ENCODE measurements at places on chromosomes 12 and 14.

DNA sequence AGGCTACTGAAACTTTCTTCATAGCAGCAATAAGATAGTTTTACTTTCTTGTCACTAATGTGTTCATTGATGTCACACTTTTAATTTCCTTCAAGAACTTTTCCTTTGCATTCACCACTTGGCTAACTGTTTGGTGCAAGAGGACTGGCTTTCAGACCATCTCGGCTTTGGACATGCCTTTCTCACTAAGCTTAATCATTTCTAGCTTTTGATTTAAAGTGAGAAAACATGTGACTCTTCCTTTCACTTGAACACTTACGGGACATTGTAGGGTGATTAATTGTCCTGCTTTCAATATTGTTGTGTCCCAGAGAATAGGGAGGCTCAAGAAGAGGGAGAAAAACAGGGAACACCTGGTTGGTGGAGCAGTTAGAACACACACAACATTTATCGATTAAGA is 41.9 kb downstream of the IFNG start:
- DNase-seq = no peak

DNA sequence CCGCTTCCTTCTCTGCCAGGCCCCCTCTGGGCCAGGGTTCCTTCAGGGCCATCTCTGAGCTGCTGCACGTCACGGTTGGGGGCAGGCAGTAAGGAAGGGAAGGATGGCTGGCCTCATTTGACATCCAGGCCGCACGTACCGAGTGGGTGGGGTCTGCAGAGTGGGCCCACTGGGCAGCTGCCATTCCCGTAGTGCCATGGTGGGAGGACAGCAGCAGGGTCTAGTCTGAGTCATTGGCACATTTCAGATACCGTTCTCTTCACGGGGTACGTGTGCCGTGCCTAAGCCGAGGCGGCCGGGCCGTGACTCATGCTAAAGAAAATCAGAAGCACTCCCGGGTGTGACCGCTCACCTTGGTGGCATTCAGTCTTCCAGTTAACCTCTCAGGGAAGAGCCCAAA is 43.9 kb downstream of the IL31 start:
- no peak for DNase-seq

DNA sequence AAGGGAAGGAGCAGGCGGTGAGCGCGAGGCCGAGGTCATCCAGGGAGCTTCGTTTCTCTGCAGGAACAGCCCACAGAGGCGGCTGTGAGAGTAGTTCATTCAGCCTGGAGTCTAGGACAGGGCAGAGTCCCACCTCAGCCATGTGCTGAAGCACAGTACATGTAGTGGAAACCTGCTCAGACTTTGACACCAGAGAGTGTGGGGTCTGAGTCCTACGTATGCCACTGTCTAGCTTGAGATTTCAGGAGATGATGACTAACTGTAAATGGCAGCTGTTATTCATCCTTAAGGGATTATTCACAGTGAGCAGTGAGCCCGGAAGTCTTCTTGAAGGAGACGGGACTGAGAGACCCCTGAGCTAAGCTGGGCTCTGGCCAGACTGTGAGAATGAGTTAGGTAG is 938 bp upstream of the SLC6A13 start:
- no peak for DNase-seq

DNA sequence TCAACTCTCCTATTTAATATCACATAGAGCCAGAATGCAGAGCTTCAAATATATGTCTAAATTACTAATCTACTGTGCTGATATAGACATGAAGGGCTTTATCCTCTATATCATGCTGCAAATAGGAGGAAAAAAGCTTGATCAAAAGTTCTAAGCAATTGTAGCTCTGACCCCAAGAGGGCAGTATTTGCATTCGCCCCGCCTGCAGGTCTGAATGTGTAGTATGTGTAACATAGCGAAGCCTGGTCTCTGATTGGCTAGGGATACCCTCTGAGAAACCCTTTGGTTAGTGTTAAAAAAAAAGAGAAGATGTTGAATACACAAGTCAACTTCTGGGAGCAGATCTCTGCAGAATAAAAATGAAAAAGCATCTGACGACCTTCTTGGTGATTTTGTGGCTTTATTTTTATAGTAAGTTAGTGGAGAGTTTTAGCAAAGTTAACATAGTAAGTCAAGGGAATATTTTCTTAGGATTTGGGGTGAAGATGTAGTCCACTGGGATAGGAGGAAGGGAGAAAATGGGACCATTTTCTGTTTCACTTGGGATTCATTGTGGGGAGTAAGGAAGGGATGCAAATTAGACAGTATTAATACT is 151.6 kb upstream of the OR4E1 start:
- DNase-seq = no peak

DNA sequence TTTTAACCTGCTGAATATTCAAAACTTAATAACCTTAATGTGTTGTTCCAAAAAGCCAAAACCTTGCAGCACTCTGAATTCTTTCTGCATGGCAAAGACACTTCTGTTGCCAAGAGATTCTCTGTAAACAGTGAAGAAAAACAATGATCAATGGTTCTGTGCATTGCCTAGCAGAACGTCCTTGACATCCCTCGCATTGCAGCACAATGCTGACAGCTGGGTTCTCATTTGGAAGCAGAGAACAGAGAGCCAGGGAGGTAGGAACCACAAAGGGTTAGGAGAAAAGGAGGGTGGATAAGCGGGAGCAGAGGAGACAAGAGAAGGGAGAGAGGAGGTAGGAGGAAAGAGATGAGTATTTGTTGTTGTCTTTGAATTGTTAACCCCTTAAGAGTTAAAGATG is 501.1 kb downstream of the NAV3 start:
- no peak for DNase-seq

DNA sequence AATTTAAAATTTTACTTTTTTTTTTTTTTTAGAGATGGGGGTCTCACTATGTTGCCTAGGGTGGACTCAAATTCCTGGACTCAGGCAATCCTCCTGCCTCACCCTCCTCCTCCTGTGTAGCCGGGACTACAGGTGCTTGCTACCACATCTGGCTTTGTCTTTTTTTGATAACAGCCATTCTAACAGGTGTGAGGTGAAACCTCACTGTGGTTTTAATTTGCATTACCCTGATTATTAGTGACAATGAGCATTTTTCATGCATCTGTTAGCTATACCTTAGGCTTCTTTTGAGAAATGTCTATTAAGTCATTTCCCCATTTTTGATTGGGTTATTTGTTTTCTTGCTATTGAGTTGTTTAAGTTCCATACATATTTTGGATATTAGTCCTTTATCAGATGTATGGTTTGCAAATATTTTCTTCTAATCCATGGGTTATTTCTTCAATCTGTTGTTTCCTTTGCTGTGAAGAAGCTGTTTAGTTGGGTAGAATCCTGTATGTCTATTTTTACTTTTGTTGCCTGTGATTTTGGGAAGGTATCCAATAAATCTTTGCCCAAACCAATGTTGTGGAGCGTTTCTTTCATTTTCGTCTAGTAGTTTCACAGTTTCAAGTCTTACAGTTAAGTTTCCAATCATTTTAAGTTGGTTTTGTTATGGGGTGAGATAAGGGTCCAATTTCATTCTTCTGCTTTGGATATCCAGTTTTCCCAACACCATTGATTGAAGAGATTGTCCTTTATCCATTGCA is 86.1 kb downstream of the MYF5 start:
- no peak for DNase-seq

GRCh38 chr12:17528394-17528793 is 561.6 kb downstream of the RERGL start:
- no peak for DNase-seq

DNA sequence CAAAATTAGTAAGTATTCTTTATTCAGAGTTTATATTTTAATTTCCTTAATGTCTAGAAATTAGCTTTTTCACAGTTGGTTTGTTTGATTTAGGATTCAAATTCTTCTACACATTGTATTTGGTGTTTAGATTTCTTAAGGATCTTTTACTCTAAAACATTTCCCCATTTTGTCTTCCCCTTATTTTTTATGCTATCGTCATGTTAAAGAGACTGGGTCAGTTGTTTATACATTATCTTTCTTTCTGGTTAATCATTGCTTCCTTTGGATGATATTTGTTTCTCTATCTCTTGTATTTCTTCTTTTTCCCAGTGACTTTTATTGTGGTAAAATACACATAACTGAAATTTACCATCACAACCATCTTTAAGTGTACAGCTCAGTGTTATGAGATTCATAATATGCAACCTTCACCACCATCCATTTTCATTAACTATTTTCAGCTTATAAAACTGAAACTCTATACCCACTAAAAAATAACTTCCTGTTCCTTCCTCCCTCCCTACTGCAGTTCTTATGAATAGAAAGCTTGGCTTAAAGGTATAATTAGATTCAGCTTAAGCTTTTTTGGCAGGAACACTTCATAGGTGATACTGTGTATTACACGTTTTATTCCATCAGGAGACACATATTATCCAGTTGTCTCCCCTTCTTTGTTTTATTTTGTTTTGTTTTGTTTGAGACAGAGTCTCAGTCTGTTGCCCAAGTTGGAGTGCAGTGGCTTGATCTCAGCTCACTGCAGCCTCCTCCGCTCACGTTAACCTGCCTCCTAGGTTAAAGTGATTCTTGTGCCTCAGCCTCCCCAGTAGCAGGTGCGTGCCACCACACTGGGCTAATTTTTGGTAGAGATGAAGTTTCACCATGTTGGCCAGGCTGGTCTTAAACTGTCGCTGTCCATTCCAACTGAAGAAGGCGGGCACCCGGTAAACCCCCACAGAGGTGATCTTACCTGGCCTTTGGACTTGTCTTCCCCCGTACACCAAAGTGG is 45.0 kb downstream of the NOPCHAP1 start:
- DNase-seq = no peak

DNA sequence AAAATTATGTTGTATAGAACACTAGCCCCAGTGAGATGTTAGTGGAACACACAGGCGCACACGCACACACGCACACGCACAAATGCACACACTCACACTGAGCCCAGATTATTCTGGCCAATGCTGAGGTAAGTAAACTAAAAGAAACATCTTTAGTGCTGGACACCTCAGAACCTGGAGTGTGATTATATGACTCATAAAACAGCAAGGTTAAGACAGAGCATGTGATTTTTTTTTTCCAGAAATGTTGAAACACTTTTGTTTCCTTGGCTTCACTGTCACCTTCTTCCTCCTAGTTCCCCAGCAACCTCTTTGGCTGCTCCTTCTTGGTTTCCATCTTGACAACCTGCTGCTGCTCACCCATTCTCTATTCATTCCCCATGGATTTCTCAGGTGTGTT is 141.0 kb upstream of the ALG10B start:
- no peak for DNase-seq

DNA sequence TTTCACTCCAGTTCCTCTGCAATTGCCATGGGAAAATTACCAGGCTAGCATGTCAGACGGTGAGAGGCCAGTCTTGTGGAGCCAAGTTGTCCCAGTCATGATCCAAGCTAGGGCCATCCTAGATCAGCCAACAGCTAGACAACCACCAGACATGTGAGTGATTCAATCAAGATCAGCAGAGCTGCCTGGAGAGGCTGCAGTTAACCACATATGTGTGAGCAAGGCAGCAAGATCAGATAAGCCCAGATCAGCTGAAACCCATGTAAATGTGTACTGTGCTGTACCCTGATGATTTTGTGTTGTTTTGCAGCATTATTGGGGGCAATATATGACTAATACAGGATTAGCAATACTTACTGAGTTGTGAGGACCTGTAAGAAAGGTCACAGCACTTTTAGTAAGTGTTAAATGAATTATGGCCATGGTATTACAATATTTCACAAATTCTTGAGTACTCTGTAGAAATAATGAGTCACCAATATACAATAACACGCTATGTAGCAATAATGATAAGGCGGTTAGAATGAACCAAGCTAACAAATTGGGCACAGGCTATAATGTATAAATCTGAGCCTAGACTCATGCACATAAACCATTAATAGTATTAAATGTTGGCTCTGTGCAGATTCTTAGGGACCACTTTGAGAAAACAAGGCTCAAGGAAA is 91.4 kb downstream of the SUDS3 start:
- DNase-seq = no peak

GRCh38 chr12:2136901-2137300 is 84.1 kb downstream of the CACNA1C start:
- no peak for DNase-seq

GRCh38 chr12:115129727-115130126 is 445.8 kb upstream of the TBX3 start:
- DNase-seq = no peak

DNA sequence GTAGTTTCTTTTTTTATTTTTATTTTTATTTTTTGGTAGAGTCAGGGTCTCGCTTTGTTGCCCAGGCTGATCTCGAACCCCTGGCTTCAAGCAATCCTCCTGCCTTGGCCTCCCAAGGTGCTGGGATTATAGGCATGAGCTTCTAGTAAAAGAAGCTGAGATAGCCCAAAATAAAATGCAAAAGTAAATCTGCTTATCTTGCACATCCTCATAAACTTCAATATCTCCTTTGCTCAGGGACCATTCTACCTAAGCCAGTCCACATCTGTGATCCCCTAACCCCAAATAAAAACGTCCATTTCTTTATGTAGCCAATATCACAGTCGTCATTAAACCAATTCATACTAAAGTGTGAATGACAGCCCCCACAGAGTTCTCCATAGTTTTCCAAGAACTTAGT is 36.3 kb downstream of the ATF7 start:
- no peak for DNase-seq

DNA sequence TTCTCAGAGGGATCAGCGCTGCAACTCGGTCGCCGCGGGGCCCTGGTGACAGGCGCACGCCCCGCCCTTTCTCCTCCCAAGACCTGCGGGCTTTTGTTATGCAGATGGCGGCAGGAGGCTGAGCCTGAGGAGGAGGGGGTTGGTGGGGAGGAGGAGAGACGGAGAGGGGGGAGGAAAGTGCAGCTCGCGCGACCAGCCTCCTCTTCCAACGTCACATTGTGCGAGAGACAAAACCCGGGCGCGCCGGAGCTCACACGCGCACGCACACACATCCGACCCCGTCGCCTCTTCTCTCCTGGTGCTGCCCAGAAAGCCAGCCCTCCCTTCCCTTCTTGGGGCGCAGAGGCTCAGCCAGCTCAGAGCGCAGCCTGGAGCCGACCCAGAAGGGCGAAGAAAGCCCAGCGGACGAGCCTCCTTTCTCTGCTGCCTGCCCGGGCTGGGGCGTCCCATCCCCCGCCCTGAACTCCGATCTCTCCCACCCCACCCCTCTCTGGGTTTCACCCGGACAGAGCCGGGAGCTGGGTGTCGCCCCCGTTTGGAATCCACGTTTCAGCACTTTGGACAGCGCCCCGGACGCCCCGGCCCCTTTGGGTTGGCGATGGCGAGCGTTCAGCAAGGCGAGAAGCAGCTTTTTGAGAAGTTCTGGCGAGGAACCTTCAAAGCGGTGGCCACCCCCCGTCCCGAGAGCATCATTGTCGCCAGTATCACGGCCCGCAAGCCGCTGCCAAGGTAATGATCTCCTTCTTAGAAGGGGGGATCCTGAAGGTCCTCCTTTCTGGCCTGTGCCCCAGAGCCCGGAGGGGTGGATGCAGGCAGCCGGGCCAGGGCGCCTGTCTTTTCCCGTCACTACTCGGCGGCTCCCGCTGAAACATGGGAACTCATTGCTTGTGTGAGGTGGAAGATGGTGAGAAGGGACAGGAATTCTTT is at the start of gene SRRM4:
SRRM4 (plus strand) TSS at position 257 of the 927 bp plus-strand sequence; CDS start at position 599, 342 bp downstream.
- no peak for DNase-seq
